ENCODE measurements at places on chromosomes 3 and 15. TPM values are rescaled to one million over a fixed set of nuclear protein-coding genes. Genes with fewer than 3 reads are reported as not detected.

KLHL40 gene
- total RNA-seq: not detected

COL6A5 gene
- total RNA-seq: not detected

B3GALNT1 gene
- 4.6 TPM for total RNA-seq

RFC4 gene
- 28.8 TPM for total RNA-seq

REC114 gene
- total RNA-seq: not detected

DNA sequence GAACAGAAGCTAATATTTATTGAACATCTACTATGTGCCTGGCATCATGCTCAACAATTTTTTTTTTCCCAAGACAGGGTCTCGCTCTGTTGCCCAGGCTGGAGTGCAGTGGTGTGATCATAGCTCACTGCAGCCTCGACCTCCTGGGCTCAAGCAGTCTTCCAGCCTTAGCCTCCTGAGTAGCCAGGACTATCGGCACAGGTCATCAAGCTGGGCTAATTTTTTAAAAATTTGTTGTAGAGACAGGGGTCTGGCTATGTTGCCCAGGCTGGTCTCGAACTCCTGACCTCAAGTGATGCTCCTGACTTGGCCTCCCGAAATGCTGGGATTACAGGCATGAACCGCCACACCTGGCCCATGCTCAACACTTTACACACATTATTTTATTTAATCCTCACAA lies 35.7 kb upstream of the CILP start:
- no peak overlapping the region for H3K4me3 ChIP-seq
- no peaks in the 10 kb centered on the region for H3K27me3 ChIP-seq
- peaks cover 12% of the 10 kb centered on the region for H3K36me3 ChIP-seq
- peaks cover 2% of the 10 kb centered on the region for H3K4me1 ChIP-seq
- no peak for DNase-seq

DNA sequence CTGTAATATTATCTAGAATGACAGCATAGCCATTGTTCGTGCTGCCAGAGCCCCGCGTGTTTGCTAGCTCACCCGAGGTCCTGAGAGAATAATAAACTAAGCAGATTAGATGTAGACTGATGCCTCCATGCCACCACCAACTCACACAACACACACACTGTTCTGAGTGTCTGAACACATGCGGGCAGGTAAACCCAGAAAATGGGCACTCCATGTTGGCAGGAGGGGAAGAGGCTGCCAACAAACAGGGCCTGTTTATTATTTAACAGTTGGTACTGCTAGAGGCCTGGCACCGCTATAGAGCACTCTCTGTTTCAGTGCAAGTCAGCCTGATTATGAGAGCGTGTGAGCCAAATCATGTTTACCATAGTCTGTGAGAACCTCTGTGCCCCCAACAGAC lies 299.0 kb downstream of the ZBTB20 start:
- no peak overlapping the region for H3K4me3 ChIP-seq
- no peaks in the 10 kb centered on the region for H3K4me1 ChIP-seq
- H3K27me3 ChIP-seq: no peaks in the 10 kb centered on the region
- peaks cover 5% of the 10 kb centered on the region for H3K36me3 ChIP-seq
- no peak for DNase-seq

GRCh38 chr15:92749216-92749615 lies 93.6 kb upstream of the FAM174B start:
- no peaks in the 10 kb centered on the region for H3K4me1 ChIP-seq
- H3K27me3 ChIP-seq: peaks cover 13% of the 10 kb centered on the region
- no peak overlapping the region for H3K4me3 ChIP-seq
- H3K27ac ChIP-seq: no peak overlapping the region

- no peak overlapping the region for H3K27ac ChIP-seq
- DNase-seq: no peak
- no peaks in the 10 kb centered on the region for H3K36me3 ChIP-seq
- no peaks in the 10 kb centered on the region for H3K27me3 ChIP-seq
These were observed 142.0 kb upstream of the UBE2E1 start for GRCh38 chr3:23663661-23664186.

GRCh38 chr3:69013253-69014021 lies at the start of gene EOGT:
Gene EOGT (minus strand): TSS chr3:69013684. CDS start chr3:69009846, 3,838 bp downstream.
- peak; percentile 80 for DNase-seq
- peaks cover 9% of the 10 kb centered on the region for H3K4me1 ChIP-seq
- H3K27me3 ChIP-seq: no peaks in the 10 kb centered on the region
- H3K36me3 ChIP-seq: peaks cover 7% of the 10 kb centered on the region
- peak within 1 kb of the TSS; percentile 61 for H3K27ac ChIP-seq

- DNase-seq: no peak
- no peak overlapping the region for H3K4me3 ChIP-seq
- H3K36me3 ChIP-seq: no peaks in the 10 kb centered on the region
- no peaks in the 10 kb centered on the region for H3K27me3 ChIP-seq
These were observed 21.8 kb downstream of the P2RY12 start for GRCh38 chr3:151362751-151363174.

- H3K4me3 ChIP-seq: peak overlapping the region; percentile 51
- peak overlapping the region; percentile 89 for H3K27ac ChIP-seq
- no peak for DNase-seq
- peaks cover 6% of the 10 kb centered on the region for H3K36me3 ChIP-seq
- peaks cover 56% of the 10 kb centered on the region for H3K4me1 ChIP-seq
These were observed 11.2 kb downstream of the MYD88 start for GRCh38 chr3:38149708-38150107.

DNA sequence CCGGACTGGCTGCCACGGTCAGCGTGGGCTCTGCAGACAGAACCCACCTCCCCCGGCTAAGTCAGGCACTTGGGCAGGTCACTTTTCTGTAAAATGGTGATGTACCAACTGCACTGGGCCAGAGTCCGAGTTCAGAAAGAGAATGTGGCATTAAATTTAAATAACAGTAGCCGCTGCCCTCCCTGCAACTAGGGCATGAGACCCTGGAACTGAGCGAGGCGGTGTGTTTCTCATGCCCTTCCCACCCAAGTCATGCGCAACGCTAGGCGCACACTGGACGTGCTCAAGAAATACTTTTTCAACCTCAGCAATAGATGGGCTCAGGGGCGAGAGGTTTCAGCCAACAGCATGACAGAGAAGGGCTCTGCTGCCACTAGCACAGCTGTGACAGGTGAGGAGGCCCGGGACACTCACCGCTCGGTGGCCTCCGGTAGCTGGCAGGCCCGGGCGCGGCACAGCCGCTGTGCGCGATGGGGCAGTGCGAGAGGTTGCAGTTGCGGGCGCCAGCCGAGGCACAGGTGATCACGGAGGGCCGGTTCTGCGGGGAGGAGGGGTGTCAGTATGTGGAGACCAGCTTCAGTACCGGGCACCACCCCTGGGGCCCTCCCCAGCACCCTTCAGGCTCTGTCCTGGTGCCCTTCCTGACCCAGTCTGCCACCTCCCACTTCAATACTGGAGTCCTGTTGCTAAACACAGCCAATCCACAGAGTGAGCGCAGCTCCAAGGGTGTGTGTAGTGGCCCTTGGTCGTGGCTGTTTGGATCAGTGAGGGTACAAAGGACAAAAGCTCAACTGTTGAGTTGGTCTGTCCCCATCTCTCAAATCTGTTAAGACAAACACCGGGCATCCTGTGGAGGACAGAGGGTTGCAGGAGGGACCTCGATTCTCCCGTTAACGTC lies 84.5 kb downstream of the VGLL4 start:
- H3K4me3 ChIP-seq: no peak overlapping the region
- peaks cover 76% of the 10 kb centered on the region for H3K36me3 ChIP-seq
- H3K4me1 ChIP-seq: no peaks in the 10 kb centered on the region
- no peak overlapping the region for H3K27ac ChIP-seq

GRCh38 chr15:78638658-78639314 lies 2.2 kb downstream of the CHRNB4 start:
- H3K4me3 ChIP-seq: no peak overlapping the region
- no peak for DNase-seq
- H3K27ac ChIP-seq: no peak overlapping the region
- H3K4me1 ChIP-seq: peaks cover 11% of the 10 kb centered on the region
- peaks cover 9% of the 10 kb centered on the region for H3K27me3 ChIP-seq

DNA sequence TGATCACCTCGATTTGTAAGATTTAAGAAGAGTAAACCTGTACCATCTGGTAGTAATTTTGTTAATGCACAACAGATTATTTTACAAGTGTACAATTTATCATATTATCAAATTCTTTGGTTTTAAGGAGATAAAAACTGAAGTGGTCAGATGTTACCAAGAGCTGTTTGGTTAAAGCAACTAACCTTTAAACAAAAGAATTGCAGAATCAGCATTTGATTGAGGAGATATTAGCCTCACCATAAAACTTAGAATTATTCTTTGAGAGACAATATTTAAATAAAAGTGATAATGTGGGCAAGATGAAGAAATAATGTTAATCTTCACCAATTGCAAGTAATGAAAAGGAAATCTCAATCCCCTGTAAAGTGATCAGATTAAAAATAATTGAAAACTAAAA lies 1034.9 kb downstream of the ROBO1 start:
- no peak overlapping the region for H3K4me3 ChIP-seq
- H3K4me1 ChIP-seq: no peaks in the 10 kb centered on the region
- no peak overlapping the region for H3K27ac ChIP-seq
- no peaks in the 10 kb centered on the region for H3K36me3 ChIP-seq
- H3K27me3 ChIP-seq: no peaks in the 10 kb centered on the region
- DNase-seq: no peak

GRCh38 chr15:85986741-85987140 lies 92.9 kb upstream of the AGBL1 start:
- H3K36me3 ChIP-seq: no peaks in the 10 kb centered on the region
- no peak overlapping the region for H3K4me3 ChIP-seq
- no peaks in the 10 kb centered on the region for H3K27me3 ChIP-seq
- no peak for DNase-seq
- no peaks in the 10 kb centered on the region for H3K4me1 ChIP-seq

- H3K4me3 ChIP-seq: peak overlapping the region; percentile 100
- H3K4me1 ChIP-seq: peaks cover 93% of the 10 kb centered on the region
- peak; percentile 65 for DNase-seq
These were observed 57.0 kb downstream of the IQSEC1 start for GRCh38 chr3:13016083-13016720.

Data from activated B cell treated with CpG ODN at 0.5 μM for 24 hours (primary cell).